ENCODE measurements at places on chromosomes 5 and 9.

- DNase-seq, result no peak
Measured at GRCh38 chr9:75242426-75242825, 154.1 kb downstream of the OSTF1 start.

DNA sequence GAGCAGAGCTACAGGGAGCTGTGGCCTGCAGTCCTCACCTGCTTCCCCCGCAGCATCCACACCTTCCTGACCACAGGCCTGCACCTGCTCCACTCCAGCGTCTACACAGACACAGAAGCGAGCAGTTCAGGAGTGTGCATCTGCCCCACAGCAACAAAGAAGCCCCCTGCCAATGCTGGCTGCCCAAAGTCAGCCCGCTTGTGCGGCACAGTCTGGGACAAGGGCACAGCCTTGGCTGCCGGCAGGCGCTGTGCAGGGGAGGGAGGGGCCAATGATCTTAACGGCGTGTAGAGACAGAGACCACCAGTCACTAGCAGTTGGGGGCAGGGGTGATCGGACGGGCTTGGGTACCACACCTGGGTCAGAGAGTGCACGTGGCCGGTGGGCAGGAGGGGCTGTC is 6.6 kb downstream of the BRD9 start:
- DNase-seq, result no peak

- no peak for DNase-seq
Measured at GRCh38 chr9:92965061-92965758, 17.9 kb downstream of the FGD3 start.

- DNase-seq, result no peak
Measured at GRCh38 chr5:177434437-177434836, 8.0 kb downstream of the GRK6 start.

DNA sequence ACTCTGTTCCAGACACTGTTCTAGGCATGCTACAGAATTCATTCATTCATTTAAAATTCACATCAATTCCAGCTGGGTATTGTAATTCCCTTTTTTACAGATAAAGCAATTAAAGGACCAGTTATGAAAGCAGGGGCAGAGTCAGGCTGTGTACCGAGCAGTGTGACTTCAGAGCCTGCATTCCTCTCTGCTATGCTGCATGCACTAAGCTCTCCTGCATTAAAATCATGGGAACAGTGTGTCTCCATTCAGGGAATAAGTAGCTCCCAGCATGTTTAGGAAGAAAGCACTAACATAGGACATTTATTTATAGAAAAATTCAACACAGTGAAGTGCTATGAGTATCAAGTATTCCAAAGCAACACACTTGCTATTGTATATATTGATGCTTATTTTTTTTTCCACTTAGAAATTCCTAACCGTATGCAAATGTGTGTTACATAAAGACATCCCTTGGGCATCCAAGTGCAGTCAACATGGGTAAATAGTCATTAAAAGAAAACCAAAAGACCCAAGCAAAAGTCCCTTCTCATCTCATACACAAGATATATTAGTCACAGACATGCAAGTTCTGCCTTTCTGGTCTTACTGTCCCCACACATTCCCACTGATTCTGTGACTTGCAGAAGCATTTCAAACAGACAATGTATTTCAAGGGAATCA is 173.7 kb downstream of the GABRB2 start:
- DNase-seq, result no peak
